ENCODE measurements at places on chromosomes 12 and 14. TPM values are rescaled to one million over a fixed set of nuclear protein-coding genes. Genes with fewer than 3 reads are reported as not detected.

- no peaks in the 10 kb centered on the region for H3K4me1 ChIP-seq
- no peak overlapping the region for H3K27ac ChIP-seq
- no peak overlapping the region for H3K4me3 ChIP-seq
- H3K36me3 ChIP-seq = no peaks in the 10 kb centered on the region
Measured at GRCh38 chr12:10960211-10960610, 21.1 kb upstream of the TAS2R14 start.

DNA sequence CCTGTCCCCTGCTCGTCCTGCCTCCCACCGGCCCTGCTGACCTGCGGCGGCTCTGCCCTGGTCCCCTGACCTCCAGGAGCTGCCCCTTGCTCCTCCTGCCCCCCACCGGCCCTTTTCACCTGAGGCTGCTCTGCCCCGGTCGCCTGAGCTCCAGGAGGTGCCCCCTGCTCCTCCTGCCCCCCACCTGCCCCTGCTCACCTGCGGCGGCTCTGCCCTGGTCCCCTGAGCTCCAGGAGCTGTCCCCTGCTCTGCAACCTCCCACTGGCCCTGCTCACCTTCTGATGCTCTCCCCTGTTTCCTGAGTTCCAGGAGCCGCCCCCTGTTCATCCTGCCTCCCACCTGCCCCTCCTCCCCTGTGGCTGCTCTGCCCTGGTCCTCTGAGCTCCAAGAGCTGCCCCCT lies 101.3 kb downstream of the TMEM121 start:
- no peak for DNase-seq
- H3K36me3 ChIP-seq = no peaks in the 10 kb centered on the region
- H3K4me1 ChIP-seq = no peaks in the 10 kb centered on the region
- H3K27me3 ChIP-seq = peaks cover 4% of the 10 kb centered on the region
- no peak overlapping the region for H3K27ac ChIP-seq

ADAMTS20 gene
- 0.23 TPM for total RNA-seq

GRCh38 chr12:51784688-51785087 lies 63.8 kb downstream of the FIGNL2 start:
- H3K4me3 ChIP-seq = no peak overlapping the region
- no peak overlapping the region for H3K27ac ChIP-seq
- DNase-seq = no peak
- H3K4me1 ChIP-seq = no peaks in the 10 kb centered on the region
- H3K27me3 ChIP-seq = no peaks in the 10 kb centered on the region
- no peaks in the 10 kb centered on the region for H3K36me3 ChIP-seq

ETNK1 gene
- 64.2 TPM for total RNA-seq

- DNase-seq = peak; percentile 3
- no peaks in the 10 kb centered on the region for H3K36me3 ChIP-seq
- H3K27ac ChIP-seq = no peak overlapping the region
- no peak overlapping the region for H3K4me3 ChIP-seq
- no peaks in the 10 kb centered on the region for H3K4me1 ChIP-seq
Measured at GRCh38 chr12:1920971-1921370, 2.5 kb upstream of the CACNA2D4 start.

GRCh38 chr14:81594012-81594411 lies 60.4 kb upstream of the SEL1L start:
- H3K4me1 ChIP-seq = no peaks in the 10 kb centered on the region
- peaks cover 5% of the 10 kb centered on the region for H3K27me3 ChIP-seq
- H3K4me3 ChIP-seq = no peak overlapping the region

GRCh38 chr14:89429199-89430181 lies 12.5 kb upstream of the FOXN3 start:
- peak overlapping the region; percentile 59 for H3K27ac ChIP-seq
- H3K4me1 ChIP-seq = peaks cover 6% of the 10 kb centered on the region
- H3K27me3 ChIP-seq = no peaks in the 10 kb centered on the region

GRCh38 chr12:54631551-54631950 lies 3.1 kb downstream of the LACRT start:
- H3K36me3 ChIP-seq = no peaks in the 10 kb centered on the region
- no peak overlapping the region for H3K4me3 ChIP-seq
- no peak for DNase-seq
- no peak overlapping the region for H3K27ac ChIP-seq
- no peaks in the 10 kb centered on the region for H3K4me1 ChIP-seq

- H3K4me3 ChIP-seq = no peak overlapping the region
- H3K36me3 ChIP-seq = no peaks in the 10 kb centered on the region
- DNase-seq = peak; percentile 54
- H3K4me1 ChIP-seq = peaks cover 7% of the 10 kb centered on the region
Measured at GRCh38 chr12:124667506-124668326, 100.3 kb upstream of the NCOR2 start.

POTEG gene
- 42.6 TPM for total RNA-seq

- no peaks in the 10 kb centered on the region for H3K36me3 ChIP-seq
- no peak for DNase-seq
- no peaks in the 10 kb centered on the region for H3K27me3 ChIP-seq
- H3K4me1 ChIP-seq = no peaks in the 10 kb centered on the region
- no peak overlapping the region for H3K27ac ChIP-seq
Measured at GRCh38 chr14:48289701-48290100, 614.3 kb upstream of the MDGA2 start.

DNA sequence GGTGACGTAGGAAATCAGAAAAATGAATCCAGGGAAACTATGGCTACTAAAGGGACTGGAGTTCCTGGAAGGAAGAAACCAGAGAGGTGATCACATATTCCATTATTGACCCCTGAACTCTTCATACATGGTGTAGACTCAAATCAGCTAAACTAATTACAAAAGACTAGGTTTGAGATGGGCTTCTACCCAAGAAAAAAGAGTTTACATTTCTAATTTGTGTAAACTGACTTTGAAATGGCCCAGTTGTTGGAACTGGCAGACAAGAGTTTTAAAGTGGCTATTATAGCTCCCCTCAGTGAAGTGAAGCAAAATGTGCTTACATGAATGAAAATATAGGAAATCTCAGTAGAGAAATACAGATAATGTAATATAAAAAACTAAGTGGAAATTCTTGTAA lies 1619.4 kb upstream of the SEL1L start:
- no peak overlapping the region for H3K27ac ChIP-seq
- no peaks in the 10 kb centered on the region for H3K27me3 ChIP-seq
- no peak overlapping the region for H3K4me3 ChIP-seq
- no peaks in the 10 kb centered on the region for H3K36me3 ChIP-seq
- H3K4me1 ChIP-seq = no peaks in the 10 kb centered on the region

IFNG gene
- not detected for total RNA-seq

DNA sequence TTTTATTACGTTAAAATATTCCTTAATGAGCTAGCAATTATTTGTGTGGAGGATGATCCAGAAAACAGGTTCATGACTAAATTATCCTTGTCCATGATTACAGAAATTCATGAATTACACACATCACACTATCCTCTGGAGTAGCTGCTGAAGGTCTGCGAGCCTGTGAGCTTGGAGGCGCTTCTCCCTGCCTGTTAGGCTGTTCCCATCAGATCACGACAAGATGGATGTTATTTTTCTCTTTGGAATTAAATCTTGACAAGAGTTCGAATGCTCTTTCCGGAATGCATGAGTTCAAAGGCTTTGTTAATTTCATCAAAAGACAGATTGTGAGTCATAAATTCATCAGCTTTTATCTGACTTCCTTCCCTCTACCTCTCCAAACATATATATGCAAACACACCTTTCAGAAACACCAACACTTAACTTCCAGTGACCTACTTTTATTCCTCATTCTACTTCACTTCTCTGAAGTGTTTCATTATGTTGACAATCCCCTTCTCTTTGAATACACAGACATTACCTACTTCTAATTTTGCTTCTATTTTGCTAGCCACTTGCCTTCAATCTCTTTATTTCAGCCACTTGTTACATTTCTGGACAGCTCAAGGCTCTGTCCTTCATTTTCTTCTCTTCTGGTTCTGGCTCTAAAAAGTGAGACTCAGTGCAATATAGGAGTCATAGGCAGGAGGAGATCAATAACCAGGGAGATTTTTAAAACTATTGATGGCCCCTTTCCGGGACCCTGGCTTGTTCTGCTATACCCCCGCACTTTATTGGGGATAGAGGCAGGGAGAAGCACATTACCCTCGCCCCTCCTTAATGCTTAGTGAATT lies 274.6 kb downstream of the BTG1 start:
- no peak for DNase-seq
- no peak overlapping the region for H3K4me3 ChIP-seq
- no peaks in the 10 kb centered on the region for H3K36me3 ChIP-seq
- H3K27ac ChIP-seq = no peak overlapping the region
- no peaks in the 10 kb centered on the region for H3K27me3 ChIP-seq
- H3K4me1 ChIP-seq = no peaks in the 10 kb centered on the region

DNA sequence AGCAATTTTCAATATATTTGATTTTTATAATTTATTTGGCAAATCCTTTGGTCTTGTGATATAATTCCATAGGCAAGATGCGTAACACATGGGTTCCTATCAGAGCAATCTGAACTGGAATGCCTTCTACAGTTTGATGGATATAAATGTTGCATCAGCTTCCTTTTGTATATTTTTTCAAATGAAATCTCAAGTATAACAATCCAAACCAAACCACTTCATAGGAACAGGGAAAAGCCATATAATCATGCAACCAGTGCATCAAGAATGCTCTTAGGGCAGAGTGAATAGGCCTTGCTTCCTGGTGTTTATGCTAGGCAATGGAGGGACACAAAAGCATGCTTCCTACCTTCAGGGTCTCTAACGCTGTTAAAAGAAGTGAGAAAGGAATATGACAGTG lies 34.5 kb downstream of the EFCAB11 start:
- DNase-seq = no peak
- H3K27ac ChIP-seq = no peak overlapping the region
- no peak overlapping the region for H3K4me3 ChIP-seq
- H3K4me1 ChIP-seq = no peaks in the 10 kb centered on the region

GRCh38 chr12:76697849-76698248 lies 66.1 kb upstream of the ZDHHC17 start:
- no peaks in the 10 kb centered on the region for H3K4me1 ChIP-seq
- H3K36me3 ChIP-seq = no peaks in the 10 kb centered on the region
- no peak for DNase-seq
- no peaks in the 10 kb centered on the region for H3K27me3 ChIP-seq

BMAL2 gene
- total RNA-seq = 2.5 TPM

DNA sequence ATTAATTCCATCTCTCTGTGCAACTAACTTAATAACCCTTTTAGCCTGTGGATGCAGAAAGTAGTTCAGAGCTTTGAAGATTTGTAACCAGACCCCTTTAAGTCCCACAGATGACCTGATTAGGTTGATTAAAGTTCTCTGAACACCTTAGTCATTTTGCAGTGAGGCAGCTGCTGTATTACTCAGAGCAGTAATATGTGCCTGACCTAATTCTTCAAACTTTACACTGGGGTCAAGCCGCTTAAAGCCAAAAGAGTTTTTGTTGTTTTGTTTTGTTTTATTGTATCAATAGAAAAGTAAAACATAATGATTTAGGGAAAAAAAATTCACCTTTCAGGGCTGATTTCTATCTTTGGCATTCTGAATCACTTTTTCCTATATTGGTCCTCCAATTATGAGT lies 78.6 kb upstream of the PLEKHG7 start:
- H3K27me3 ChIP-seq = no peaks in the 10 kb centered on the region
- no peak overlapping the region for H3K27ac ChIP-seq
- H3K4me3 ChIP-seq = no peak overlapping the region
- H3K4me1 ChIP-seq = no peaks in the 10 kb centered on the region

DNA sequence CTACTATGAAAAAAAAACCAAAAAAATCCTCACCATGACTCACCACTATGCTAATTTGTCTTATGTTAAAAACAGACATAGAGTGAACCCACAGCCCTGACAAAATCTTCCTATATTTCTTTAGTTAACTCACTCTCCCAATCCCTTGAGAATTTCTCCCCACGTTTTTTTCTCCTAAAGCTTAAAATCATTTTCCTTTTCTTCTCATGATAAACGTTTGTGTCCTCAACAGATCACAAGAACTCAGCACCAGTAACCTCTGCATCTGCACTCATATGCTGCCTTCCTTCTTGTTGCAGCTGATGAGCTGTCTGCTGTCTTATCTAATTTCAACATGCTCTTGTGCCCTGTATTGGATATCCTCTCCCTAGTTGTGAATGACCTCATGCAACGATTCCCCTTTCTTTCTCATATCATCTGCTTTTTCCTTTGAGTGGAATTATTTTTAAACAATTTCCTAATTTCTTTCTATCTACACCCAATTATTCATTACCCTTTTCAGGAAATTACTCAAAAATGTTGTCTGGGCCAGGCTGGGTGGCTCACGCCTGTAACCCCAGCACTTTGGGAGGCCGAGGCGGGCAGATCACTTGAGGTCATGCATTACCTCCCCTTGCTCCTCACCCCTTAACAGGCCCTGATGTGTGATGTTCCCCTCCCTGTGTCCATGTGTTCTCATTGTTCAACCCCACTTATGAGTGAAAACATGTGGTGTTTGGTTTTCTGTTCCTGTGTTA lies 427.5 kb upstream of the MGAT4C start:
- no peaks in the 10 kb centered on the region for H3K27me3 ChIP-seq
- no peak overlapping the region for H3K27ac ChIP-seq
- no peaks in the 10 kb centered on the region for H3K36me3 ChIP-seq
- H3K4me1 ChIP-seq = no peaks in the 10 kb centered on the region

CRY1 gene
- 35.2 TPM for total RNA-seq

DNA sequence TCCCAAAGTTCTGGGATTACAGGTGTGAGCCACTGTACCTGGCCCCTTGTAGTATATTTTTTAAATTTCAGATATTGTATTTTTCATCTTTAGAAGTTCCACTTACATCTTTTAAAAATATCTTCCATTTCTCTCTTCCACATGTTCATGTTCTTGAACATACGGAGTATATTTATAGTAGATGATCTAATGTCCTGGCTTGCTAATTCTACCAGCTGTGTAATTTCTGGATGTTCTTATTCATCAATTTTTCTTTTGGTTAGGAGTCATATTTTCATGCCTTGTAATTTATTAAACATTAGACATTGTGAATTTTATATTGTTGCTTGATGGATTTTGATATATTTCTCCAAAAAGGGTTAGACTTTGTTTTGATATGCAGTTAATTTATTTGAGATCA lies 30.8 kb downstream of the NTN4 start:
- no peak for DNase-seq
- H3K4me3 ChIP-seq = no peak overlapping the region
- no peaks in the 10 kb centered on the region for H3K36me3 ChIP-seq
- H3K27ac ChIP-seq = no peak overlapping the region

PMCH gene
- not detected for total RNA-seq

GRCh38 chr12:47024463-47024862 lies 55.0 kb upstream of the PCED1B start:
- no peak for DNase-seq
- H3K4me3 ChIP-seq = no peak overlapping the region
- H3K36me3 ChIP-seq = no peaks in the 10 kb centered on the region
- no peaks in the 10 kb centered on the region for H3K4me1 ChIP-seq
- no peaks in the 10 kb centered on the region for H3K27me3 ChIP-seq
